ENCODE measurements at places on chromosomes 2 and 18. TPM values are rescaled to one million over a fixed set of nuclear protein-coding genes. Genes with fewer than 3 reads are reported as not detected.

The RMND5A gene
- 38.4 TPM for polyA plus RNA-seq

The MRPL44 gene
- 36.7 TPM for polyA plus RNA-seq

The SERPINB10 gene
- 0.17 TPM for polyA plus RNA-seq

The ATIC gene
- polyA plus RNA-seq, result 54.6 TPM

The NGEF gene
- 38.9 TPM for polyA plus RNA-seq

The CYP27C1 gene
- polyA plus RNA-seq, result 3.3 TPM

The SH3RF3 gene
- 11.8 TPM for polyA plus RNA-seq

The GIGYF2 gene
- 38.9 TPM for polyA plus RNA-seq

The UNC50 gene
- 64.6 TPM for polyA plus RNA-seq

The LMAN1 gene
- 36.2 TPM for polyA plus RNA-seq

The PER2 gene
- 9.9 TPM for polyA plus RNA-seq

The CABYR gene
- 27.7 TPM for polyA plus RNA-seq

The OXER1 gene
- 1.6 TPM for polyA plus RNA-seq

The CNTNAP5 gene
- polyA plus RNA-seq, result 16.7 TPM

The TWIST2 gene
- 2.2 TPM for polyA plus RNA-seq

Measured in spinal cord (tissue), 10 donors.